ENCODE measurements at places on chromosomes 6 and 20. TPM values are rescaled to one million over a fixed set of nuclear protein-coding genes. Genes with fewer than 3 reads are reported as not detected.

HLA-G gene
- not detected for polyA plus RNA-seq

CD40 gene
- polyA plus RNA-seq = not detected

EFCAB8 gene
- not detected for polyA plus RNA-seq

GRIK2 gene
- polyA plus RNA-seq = 103 TPM

ARMC2 gene
- 18.6 TPM for polyA plus RNA-seq

TCF21 gene
- not detected for polyA plus RNA-seq

CTCFL gene
- not detected for polyA plus RNA-seq

PACRG gene
- 6.9 TPM for polyA plus RNA-seq

DACT2 gene
- polyA plus RNA-seq = 0.48 TPM

BTNL2 gene
- not detected for polyA plus RNA-seq

C20orf144 gene
- not detected for polyA plus RNA-seq

ALDH8A1 gene
- polyA plus RNA-seq = 6.9 TPM
